ENCODE measurements at places on chromosomes 4 and X. TPM values are rescaled to one million over a fixed set of nuclear protein-coding genes. Genes with fewer than 3 reads are reported as not detected.

The HELT gene
- not detected for total RNA-seq

The EIF1AX gene
- total RNA-seq, result 31.7 TPM

- DNase-seq, result no peak
Observed at GRCh38 chrX:9785944-9786797, at the start of gene SHROOM2. Gene SHROOM2, plus strand, starts transcription at chrX:9786429. Its CDS starts 117 bp downstream, at chrX:9786546.

The VSIG1 gene
- total RNA-seq, result 1.1 TPM

The RAB40A gene
- total RNA-seq, result not detected

The CA5B gene
- total RNA-seq, result 111 TPM

The SAGE1 gene
- not detected for total RNA-seq

DNA sequence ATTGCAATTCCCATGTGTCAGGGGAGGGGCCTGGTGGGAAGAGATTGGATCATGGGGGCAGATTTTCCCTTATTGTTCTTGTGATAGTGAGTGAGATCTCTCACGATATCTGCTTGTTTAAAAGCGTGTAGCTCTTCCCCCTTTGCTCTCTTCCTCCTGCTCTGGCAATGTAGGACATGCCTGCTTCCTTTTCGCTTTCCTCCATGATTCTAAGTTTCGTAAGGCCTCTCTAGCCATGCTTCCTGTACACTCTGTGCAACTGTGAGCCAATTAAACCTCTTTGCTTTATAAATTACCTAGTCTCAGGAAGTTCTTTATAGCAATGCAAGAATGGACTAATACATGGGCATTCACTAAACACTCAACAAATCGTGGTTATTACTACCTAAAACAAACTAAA is 37.2 kb upstream of the PAPSS1 start:
- no peak for DNase-seq
